Stimulated activated CD8-positive, alpha-beta memory T cell treated with anti-CD3 and anti-CD28 coated beads, Interleukin-4, amount 100 ng/mL, for 1 hour (primary cell): ENCODE measurements at places on chromosomes 2 and 18.

GRCh38 chr2:114046866-114047435 lies 157.1 kb downstream of the ACTR3 start:
- DNase-seq: no peak

DNA sequence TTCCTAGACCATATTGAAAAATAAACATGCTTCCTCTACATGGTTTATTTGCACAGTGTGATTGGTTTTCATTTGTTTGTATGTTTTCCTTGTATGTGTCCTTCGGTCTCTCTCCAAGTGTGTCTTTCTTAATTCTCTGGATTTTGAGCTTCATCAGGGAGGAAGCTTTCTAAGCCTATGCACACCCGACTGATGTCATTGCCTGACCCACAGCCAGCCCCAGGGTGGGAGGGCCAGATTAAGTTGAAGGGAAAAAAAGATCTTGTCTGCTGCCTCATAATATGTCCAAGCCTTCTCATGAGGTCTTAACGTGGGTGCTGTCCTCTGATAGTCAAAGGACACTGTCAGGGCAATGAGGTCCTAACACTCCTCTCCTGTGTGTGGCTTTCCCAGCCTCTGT lies 115.2 kb downstream of the MARCHF4 start:
- DNase-seq: no peak

- no peak for DNase-seq
Measured at GRCh38 chr2:3169106-3169870, 208.3 kb downstream of the EIPR1 start.

DNA sequence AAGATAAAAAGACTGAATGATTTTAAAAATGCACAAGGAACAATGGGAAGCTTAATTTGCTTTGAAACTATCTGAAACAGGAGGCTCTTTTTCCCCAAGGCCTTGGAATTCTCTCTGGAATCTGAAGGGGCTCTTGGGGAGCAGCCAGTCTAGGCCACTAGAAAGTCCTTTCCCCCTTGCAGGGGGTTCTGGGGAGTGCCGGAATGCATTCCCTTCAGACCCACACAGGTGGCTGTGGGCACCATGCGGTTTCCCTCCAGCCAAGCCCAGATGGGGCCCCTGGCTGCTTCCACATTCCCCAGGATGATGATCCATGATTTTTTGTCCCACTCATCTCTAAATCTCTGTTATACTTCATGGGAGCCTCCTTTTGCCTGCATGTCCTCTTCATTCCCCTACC lies 10.7 kb downstream of the GPR45 start:
- DNase-seq: no peak

GRCh38 chr2:1081451-1082225 lies 131.0 kb downstream of the SNTG2 start:
- DNase-seq: no peak

DNA sequence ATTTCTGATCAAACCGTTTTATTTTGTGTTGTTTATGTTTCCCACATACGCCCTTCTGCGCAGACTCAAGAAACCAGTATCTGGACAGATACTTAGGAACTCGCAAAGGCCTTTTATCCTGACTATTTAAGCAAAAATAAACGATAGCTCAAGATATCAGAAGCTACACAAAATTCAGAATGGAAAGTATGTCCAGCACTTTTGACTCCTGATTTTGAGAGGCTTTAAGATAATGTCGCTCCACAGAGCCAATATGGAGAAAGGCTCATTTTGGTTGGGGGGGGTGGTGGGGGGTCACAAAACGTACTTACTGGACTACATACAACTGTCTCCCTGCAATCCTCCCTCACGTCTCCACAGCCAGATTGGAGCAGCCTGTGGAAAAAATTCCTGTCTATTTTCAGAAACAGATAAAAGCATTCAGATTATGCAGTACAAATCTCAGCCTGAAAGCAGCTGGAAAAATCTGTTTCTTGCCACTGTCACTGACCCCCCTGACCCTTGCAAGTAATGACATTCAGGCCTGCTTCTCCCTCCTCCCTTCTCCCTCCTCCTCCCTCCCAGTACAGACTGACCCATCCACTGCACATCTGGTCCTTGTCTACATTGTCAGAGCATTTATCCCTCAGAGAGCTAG lies 34.9 kb upstream of the LCLAT1 start:
- no peak for DNase-seq

DNA sequence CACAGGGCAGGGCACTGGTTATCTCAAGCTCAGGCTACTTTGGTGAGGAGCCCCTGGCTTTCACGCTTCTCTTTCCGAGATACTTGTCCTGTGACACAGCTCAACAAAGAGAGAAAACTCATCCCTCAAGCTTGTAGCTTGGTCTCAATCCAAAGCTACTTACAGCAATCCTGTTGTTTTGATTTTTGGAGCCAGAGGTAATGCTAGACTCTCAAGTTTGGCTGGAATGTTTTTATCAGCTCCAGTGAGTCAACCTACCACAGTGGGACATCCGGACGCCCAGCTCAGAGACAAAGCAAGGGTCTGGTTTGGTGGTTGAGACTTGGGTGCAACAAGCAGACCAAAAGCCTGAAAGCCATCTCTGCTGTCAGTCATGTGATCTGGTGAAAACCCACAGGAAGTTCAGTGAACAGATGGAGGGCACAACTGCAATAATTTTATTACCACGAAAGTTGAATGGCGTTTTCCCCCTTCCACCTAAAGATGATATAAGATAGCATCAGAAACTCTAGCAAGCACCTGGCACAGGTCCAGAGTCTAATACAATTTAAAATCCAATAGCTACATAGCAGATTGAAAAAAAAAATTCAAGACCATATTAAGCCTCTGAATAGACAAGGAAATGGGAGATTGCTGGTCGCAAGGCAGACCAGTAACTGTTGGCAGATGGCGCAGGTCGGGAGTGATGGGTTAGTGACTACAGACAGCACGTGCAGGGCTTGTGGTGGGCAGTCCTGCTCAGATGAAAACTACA lies 102.3 kb upstream of the SMAD7 start:
- DNase-seq: no peak

DNA sequence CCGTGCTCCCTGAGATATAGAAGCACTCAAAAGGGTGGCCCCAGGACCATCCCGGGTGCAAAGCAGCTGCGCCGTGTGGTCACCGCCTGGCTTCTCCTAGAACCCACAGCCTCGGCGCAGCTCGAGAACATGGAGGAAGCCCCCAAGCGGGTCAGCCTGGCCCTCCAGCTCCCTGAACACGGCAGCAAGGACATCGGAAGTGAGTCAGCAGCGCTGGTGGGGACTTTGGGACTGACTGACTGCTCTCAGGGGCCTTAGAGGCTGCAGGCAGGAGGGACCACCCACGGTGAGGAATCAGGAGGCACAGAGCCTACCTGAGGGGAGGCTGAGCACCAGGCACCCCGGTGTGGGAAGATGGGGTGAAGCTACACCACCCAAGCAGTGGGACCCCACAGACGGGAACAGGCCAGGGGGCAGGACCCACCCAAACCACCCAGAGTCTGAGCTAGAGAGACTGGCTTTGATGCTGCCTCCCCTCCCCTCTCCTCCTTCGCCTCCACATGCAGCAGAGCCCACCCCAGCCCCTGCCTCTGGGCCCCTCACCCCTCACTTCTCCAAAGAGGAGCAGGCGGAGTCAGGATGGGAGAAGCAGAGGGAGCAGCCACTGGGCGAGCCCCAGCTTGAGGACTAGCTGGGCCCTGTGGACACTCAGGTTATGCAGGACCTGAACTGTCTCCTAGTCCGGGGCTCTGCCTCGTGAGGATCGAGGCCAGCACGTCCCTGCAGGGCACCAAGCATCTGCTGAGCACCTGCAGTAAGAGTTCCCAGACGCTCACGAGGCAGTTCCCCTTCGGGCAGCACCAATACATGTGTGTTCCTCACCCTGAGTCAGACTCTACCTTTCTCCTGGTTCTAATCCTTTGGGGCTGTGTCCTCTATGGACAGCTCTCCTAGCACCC lies 28.7 kb downstream of the MTERF4 start:
- no peak for DNase-seq

- DNase-seq: peak; percentile 28
Measured at GRCh38 chr2:1769703-1770422, 25.5 kb upstream of the PXDN start.

- DNase-seq: no peak
Measured at GRCh38 chr2:99420751-99421299, 69.0 kb downstream of the REV1 start.

- no peak for DNase-seq
Measured at GRCh38 chr2:26985807-26986206, 15.4 kb downstream of the MAPRE3 start.

DNA sequence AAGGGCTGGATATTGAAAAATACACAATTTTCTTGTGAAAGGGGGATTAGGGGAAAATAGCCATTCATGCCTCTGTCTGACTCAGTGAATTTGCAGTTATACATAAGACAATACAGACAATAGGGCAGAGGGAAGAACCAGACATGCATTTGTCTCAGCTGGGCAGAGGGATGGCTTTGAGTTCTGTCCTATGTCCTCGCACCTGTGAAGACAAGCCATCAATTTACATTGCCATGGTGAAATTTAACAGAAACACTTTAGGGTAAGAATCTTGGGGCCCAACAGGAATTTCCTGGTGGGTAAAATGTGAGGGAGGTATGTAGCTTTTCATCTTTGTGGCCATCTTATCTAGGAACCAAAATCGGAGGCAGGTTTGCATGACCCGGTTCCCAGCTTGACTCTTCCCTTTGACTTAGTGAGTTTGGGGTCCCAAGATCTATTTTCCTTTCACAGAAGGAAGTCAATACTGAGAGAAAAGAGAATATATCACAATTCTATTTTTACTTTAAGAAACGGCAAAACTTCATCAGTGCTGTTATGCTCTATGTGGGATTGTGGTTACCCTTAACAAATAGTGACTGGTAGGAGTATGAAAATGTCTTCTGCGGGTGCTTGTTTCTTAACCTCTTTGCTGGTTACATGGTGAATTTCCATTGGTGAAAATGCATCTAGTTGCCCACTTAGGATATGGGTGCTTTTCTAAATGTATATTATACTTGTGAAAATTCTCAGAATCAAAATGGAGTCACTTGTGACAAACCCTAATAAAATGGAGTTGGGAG lies 221.8 kb downstream of the SPP2 start:
- no peak for DNase-seq

GRCh38 chr2:67702284-67702683 lies 305.2 kb downstream of the ETAA1 start:
- no peak for DNase-seq

GRCh38 chr18:63492851-63493250 lies 16.1 kb downstream of the SERPINB5 start:
- DNase-seq: no peak

- DNase-seq: no peak
Measured at GRCh38 chr18:59959073-59959472, 59.3 kb downstream of the PMAIP1 start.

DNA sequence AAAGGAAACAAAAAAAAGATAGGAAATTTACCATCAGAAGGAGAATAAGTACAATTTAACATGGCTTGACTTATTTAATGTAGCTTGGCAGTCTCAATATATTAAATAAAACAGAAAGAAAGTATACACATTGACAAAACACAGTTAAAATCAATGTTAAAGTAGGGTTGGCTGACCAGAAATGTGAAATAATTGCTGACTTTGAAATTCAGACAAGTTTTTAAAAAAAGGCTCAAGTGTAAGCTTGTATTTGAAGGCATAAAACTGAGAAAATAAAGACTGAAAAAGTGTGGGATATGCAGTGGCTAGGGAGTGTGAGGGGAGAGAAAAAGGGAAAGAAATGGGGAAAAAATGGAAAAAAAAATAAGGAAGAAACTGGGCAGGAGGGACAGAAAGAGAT lies 665.8 kb downstream of the LRP1B start:
- DNase-seq: no peak

DNA sequence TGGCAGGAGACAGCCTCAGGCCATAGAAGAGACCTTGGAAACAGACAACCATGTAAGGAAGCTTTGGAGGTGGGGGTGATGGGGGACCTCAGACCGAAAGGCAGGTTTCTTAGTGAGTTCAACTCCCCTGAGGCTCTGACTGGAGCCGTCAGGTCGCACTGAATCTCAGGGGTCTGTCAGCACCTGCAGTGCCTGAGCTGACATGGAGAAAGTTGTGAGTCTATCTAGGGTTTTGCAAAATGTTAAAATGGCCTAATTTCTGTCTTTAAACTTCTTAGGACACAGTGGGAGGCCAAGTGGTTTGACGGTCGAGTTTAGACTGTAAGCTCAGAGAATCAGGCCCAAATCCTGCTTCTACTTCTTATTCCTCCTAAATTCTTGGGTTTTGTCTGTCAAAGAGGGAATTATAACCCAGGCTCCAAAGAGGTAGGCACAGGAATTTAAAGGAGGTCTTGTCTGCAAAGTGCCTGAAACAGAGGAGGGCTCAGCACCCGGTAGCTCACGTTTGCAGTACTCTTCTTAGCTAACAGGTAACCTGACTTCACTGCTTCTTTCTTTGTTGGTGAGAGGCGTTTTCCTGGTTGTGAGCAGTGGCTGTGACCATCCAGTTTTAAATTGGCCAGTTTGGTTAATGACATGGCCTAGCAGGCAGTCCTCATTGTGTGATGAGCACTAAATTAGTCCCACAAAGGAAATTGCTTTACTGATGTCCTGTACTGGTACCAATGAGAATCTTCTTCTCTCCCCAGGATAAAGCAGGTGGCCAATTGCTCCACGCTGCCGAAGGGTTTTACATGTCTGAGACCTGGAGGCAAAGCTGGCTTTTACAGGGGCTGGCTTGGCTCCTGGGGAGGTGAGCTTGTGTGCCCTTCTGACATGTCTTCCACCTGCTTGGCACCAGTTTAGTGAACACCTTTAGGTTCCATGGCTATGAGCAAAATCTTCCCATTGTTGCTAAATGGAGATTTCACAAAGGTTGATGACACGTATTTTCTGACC lies 95.7 kb downstream of the MYCN start:
- no peak for DNase-seq
